ENCODE measurements at places on chromosomes 7 and 10. TPM values are rescaled to one million over a fixed set of nuclear protein-coding genes. Genes with fewer than 3 reads are reported as not detected.

The A1CF gene
- not detected for polyA plus RNA-seq

The SRRM3 gene
- 0.48 TPM for polyA plus RNA-seq

The MMP21 gene
- polyA plus RNA-seq = not detected

The CALML5 gene
- not detected for polyA plus RNA-seq

The PDK4 gene
- 0.18 TPM for polyA plus RNA-seq

The SPOCK2 gene
- 0.06 TPM for polyA plus RNA-seq

The GIMAP1 gene
- not detected for polyA plus RNA-seq

The LIPK gene
- not detected for polyA plus RNA-seq

The CYP3A4 gene
- not detected for polyA plus RNA-seq

The CCL24 gene
- polyA plus RNA-seq = not detected

The CCDC201 gene
- polyA plus RNA-seq = not detected

The PRKAR2B gene
- 2.6 TPM for polyA plus RNA-seq

The TCF7L2 gene
- 11.3 TPM for polyA plus RNA-seq

DNA sequence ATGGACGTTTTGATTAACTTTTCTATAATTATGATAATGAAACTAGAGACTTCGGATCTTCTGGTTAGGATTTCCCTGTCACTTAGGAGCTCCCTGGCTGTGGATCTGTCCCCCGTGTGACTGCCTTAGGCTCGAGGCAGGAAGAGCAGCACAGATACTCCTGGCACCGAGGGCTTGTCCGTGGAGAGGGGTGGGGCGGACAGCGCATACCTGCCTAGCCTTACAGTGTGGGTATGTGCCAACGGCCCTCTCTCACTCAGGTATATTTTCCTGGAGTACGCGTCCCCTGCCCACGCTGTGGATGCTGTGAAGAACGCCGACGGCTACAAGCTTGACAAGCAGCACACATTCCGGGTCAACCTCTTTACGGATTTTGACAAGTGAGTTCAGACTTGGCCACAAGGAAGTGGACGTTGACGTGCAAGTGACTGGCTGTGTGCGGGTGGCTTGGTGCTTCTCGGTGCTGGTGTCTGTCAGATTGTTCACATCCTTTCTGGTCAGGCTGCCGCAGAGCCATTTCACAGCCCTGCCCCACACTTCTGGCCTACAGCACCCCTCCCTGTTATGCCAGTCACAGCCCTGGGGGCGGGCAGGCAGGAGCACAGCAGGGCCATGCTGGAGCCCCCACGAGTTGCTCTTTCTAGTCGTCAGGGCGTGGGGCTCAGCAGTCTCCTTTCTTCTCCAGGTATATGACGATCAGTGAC is 7.9 kb downstream of the EIF3B start:
- DNase-seq = no peak

DNA sequence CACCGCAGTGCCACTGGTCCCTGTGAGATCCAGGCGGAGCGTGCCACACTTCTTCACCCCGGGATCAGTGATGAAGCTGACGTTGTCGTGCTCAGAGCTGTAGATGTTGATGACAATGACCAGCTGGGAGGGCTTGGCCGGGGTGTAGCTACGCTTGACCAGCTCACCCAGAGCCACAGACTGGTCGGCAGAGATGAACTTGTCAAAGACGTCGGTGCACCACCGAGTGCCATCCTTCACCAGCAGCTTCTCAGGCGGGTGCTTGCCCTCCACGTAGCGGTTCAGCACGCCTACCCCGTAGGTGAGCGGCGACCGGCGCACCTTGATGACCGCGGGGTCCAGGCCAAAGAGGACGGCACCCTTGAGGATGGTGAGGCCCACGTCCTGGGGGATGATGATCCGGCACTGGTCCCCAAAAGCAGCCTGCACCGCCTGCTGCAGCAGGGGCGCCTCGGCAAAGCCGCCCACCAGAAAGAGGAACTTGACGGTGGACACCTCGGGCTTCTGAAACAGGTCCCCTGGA is 54.2 kb downstream of the PNLIPRP2 start:
- DNase-seq = no peak

- peak; percentile 93 for DNase-seq
Observed at GRCh38 chr10:6721480-6721879, 141.4 kb upstream of the PRKCQ start.

- DNase-seq = no peak
Observed at GRCh38 chr10:91887272-91888076, 21.8 kb downstream of the FGFBP3 start.

DNA sequence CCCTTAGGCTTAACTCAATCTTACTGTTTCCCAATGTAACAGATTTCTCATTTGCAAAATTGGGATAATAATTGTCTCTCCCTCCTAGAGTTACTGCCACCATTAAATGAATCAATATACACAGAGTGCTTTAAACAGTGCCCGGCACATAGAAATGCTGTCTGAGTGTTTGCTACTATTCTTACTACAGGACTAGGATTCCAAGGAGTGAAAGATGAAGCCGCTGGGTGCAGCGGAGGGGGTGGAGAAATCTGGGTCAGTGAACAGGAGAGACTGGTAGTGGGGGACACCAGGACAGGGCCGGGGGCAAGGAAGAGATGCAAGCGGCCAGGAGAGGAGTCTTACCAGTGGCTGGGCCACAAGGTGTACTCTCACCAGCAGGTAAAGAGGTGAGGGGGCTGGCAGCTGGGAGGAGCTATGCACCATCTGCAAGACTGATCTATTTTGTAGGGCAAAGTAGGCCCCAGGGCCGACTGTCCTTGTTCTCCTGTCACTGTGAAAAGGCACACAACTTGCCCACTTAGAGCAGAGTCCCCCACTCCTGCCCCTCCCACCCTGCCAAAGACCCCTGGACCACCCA is 18.5 kb upstream of the PRRT4 start:
- DNase-seq = no peak

DNA sequence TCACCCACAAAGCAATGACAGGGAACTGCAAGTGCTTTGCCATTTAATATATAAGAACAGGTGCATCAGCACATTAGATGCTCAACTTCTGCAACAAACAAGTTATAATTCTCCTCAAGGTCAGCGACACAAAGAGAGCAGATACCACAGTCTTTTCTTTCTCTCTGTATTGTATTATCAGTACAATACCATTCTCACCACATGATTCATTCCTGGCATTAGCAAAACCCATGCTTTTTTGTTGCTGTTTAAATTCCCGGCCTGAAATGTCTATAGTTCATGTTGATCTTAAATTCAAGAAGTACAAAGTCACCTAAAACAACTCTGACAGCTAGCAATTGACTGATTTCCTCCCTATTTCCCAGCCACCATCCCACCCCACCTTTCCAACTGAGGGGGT is 111.8 kb upstream of the FEZF1 start:
- no peak for DNase-seq

- peak; percentile 6 for DNase-seq
Observed at GRCh38 chr7:93374345-93374940, 142.3 kb downstream of the VPS50 start.

DNA sequence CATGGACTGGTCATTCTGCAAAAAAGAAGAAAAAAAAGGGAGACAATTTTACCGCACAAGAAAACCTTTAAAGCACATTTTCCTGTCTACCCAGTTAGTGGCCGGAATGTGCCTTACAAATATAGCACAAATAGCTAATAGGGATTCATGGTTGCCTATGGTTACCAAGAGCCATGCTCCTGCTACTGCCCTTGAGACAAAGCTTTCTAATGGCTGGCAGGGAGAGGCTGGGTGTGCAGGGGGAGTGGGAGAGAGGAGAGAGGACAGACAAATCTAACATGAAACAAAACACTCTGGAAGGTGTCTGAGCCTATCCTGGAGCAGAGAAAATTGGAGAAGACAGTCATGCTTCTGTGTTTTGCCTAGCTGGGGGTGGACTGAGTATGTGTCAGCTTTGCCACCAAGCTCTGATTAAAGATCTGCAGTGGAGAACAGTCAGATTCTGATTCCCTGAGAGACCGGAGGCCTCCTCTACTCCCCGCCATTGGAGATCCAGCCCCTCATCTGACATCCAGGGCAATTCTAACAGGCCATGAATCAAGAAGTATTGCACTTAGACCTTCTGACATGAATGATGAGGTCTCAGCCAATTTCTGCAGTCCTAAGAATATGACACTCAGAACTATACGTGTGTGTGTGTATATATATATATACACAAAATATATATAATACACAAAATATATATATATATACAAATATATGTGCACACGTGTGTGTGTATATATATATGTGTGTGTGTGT is 80.2 kb downstream of the PRTFDC1 start:
- no peak for DNase-seq

DNA sequence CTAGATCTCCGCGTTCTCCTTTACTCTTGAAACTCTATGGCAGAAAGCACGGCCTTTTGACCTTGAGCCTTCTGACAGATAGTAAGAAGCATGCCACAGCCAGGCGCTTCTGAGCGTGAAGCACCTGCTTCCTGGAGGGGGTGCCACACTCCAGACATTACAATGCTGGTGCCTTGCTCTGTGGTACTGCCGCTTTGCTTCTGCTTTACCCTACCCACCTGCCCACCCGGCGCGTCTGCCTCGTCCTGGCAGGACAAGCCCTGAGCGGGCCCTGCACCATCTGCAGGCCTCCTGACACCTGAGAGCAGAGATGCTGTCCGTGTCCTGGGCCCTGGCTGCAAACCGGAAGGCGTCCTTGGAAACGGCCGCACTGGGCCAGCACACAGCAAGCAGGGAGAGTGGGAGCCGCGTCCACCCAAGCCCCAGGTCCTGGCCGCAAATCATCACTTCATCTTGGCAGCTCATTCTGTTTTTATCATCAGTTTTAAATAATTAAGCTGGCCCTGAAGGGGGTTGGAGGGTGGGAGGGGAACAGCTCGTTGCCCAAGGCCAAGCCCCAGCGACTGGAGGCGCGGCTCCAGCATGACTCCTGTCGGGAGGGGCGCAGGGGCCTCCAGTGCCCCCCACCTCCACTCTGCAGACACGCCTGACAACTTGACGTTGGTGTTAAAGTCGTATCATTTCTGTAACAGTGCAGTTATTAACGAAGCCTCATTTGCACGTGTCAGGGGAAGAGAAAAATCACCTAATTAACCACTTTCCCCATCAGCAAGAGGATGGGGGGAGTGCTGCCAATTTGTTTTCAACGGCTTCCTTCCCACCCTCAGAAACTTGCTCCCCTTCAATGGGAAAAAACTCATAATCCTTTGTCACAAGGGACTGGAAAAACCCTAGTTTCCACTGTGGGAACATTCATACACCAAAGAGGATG is 132.2 kb downstream of the MAD1L1 start:
- no peak for DNase-seq

GRCh38 chr7:37109843-37110242 is 338.8 kb downstream of the ELMO1 start:
- no peak for DNase-seq

- DNase-seq = no peak
Observed at GRCh38 chr10:13741438-13741837, 154.7 kb downstream of the PRPF18 start.

- no peak for DNase-seq
Observed at GRCh38 chr10:23293145-23293724, 51.4 kb downstream of the C10orf67 start.

- no peak for DNase-seq
Observed at GRCh38 chr10:119444866-119445265, 97.7 kb downstream of the RGS10 start.

- no peak for DNase-seq
Observed at GRCh38 chr10:24651923-24652322, 71.8 kb downstream of the ARHGAP21 start.

DNA sequence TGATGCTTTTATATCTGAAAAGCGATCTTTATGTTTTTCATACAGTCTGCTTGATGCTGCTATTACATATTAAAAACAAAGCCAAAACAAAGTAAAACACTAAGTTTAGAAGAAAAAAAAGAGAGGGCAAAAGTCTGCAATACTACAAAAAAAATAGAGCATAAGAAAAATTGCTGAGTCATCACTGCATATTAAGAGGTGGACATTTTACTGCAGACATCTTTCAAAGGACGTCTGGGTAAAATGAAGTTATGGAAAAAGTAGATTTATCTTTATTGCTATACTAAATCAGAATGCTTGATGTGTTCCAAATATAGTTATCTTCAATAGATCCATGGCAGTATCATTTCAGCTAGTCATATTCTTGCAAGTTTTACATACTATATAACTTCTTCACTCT is 172.0 kb downstream of the MAGI2 start:
- DNase-seq = no peak

- DNase-seq = no peak
Observed at GRCh38 chr7:37128327-37129034, 320.2 kb downstream of the ELMO1 start.

- no peak for DNase-seq
Observed at GRCh38 chr10:130074639-130075038, 36.0 kb downstream of the C10orf143 start.

- DNase-seq = no peak
Observed at GRCh38 chr10:6711408-6711841, 131.3 kb upstream of the PRKCQ start.

DNA sequence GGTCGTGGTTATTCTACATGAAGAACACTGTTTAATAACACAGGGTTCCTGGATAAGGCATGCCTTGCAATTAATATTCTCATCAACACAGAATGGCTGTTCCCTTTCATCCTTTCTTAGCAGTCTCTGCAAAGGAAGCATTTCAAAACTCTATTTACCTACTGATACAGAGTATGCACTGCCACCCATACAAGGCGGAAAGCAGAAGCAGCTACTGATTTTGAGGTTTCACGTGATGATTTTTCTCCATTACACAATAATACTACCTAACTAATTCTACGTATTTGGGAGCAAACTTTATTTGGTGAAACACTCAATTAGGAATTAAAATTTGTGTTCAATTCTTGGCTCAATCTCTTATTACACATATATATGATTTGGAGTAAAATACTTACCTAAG is 43.0 kb upstream of the COL1A2 start:
- no peak for DNase-seq

DNA sequence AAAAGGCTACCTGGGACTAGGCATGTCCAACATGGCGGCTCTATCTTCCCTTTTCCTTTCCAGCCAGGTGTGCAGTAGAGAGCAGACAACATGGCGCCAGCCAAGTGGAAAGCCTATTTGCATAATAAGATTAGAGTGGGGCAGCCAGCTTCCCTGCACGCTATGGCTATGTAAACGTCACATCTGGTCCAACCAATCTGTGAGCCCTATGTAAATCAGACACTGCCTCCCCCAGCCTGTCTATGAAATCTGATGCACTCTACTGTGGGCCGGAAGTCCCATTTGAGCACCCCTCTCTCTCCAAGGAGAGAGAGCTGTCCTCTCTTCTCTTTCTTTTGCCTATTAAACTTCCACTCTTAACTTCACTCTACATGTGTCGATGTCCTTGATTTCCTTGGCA is 984.9 kb upstream of the AUTS2 start:
- no peak for DNase-seq

DNA sequence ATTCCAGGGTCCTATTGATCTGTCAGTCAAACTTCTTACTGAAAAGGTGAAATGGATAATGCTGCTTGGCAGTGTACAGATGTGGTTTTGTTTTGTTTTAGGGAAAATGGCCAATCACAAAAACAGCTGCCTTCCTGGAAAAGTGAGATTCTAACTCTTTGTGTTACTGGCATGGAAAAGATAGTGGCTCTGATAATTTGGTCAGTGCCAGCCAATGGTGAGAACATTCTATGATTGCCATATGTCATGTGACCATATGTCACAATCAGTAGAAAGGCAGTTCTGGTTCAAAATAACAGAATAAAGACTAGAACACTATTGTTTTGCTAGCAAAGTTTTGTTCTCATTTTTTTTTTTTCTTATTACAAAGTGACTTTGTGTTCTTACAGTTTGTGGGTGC is 139.2 kb upstream of the CCDC6 start:
- DNase-seq = no peak

GRCh38 chr10:84158550-84158949 is 15.1 kb upstream of the GPR15LG start:
- no peak for DNase-seq

Data from BJ (cell line).